ENCODE measurements at places on chromosomes 5 and 9.

DNA sequence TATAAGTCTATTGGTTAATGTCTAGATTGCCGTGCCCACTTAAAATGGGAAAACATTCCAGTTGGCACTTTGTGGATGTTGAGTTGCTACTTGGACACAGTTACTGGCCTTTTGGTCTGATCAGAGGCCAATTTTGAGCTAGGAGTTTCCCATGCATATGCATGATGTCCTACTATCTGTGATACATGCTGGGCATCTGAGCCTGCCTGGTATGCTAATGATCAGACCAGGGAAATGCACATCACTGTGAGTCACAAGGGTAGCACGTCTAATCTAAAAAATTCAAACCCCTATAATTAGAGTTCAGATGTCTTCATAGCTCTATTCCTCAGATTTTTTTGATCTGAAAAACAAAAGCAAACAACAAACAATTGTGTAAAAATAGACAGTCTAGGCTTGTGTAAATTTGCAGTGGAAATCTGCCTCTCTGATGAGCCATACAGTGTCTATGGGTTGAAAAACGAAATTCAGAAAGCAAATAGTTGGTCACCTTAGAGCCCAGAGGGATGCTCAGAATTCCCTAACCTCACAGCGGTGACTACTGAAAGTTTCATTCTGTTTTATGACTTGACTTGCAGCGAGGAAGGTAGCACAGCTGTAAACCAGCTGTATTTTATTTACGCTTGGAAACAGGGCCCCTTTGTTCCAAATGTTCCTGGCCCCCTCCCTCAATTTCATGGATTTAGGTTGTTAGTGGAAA, 37.3 kb downstream of the PALM2AKAP2 start:
- no peak for DNase-seq

GRCh38 chr5:124457901-124458300, 288.5 kb downstream of the ZNF608 start:
- DNase-seq, result no peak

DNA sequence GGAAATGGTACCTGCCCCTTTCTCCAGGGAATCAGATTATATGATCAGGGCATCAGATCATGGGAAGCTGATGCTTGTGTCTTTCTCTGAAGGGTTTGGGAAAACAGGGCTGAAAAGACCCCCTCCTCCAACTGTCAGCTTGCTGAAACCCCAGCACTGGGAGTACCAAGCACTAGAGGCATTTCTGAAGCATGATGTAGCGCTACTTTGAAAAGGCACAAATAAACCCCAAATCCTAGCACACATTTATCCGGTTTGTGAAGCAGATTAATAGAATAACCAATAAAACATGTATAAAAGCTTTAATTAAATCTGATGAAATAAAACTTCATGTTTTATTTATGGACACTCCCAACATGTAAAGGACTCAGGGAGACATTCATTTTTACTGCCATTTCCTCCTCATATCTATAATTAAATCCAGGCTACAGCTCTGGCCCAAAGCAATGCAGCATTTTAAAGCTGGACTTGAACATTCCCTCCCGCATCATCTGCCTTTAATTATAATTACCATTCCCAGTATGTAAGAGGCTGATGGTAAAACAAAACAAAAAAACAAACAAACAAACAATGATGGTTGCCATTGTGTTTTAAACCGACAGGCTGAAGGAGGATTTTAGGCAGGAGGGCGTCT, 298.2 kb upstream of the RFX3 start:
- DNase-seq, result no peak

DNA sequence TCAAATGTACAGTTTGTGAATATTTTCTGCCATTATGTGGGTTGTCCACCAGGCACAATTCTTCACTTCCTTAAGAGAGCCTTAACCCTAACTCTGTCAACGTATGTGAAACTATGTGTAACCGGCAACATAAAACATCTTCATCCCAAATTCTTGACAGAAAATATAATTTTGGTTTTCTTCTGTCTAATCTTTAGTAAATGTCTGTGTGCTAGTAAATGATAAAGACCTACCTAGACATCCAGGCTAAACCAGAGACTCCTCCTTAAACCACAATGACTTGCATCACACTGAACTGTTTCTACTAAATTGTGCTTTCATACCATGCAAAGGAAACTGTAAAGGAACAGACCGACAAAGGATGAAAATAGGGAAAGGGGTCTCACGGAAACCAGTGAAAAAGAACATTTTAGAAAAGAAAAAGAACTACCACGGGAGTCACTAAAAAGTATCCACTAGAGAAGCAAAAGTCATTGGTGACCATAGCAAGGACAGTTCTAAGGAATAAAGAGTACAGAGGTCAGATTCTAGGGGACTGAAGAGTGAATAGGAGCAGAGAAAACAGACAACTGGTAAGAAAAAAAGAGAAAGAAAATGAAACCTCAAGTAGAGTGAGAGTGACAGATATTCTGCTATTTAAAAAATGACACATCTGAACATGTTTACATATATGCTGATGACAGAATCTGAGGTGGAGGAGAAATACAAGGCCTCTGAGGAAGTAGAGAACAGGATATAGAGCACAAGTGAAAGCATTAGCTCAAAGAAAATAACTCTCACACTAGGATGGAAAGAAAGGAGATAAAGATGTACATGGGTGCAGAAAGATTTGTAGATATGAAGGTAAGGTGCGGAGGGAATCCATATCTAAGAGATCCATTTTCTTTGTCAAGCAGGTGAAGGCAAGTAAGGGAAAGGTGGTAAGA, 49.4 kb downstream of the FNIP1 start:
- no peak for DNase-seq

- DNase-seq, result no peak
Observed at GRCh38 chr9:73548201-73548600, 396.5 kb downstream of the ANXA1 start.

GRCh38 chr9:134983506-134984371, 66.0 kb upstream of the FCN1 start:
- DNase-seq, result no peak

DNA sequence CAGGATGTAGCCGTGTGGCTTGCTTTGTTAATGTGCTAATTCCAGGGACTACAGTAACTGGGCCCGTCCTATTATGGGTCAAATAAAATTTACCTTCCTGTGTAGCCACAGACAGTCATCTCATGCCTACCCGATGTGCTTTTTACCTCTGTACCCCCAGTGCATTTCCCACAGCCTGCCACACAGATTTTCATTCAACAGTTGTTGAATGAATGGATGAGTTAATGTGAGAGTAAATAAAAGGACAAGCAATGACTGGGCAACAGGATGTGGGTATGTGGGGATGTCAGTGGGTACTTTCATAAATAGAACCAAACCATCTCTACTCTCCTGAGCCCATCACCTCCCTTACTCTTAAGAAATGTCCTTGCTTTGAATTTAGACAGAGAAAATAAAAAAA, 441.2 kb upstream of the ZNF462 start:
- no peak for DNase-seq

DNA sequence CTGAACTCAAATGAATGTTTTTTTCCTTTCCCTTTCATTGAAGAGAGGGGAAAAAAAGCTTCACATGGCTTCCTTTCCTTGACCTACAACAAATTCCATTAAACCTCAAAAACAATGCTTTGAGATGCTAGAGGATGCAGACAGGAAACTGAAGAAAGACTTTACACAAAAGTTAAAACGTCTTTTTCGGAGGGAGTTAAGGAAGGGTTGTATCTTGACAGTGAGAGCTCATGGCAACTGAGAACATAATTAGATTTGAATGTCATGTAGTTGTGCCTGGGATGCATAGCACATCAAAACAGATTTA, 66.4 kb downstream of the EBF1 start:
- no peak for DNase-seq

DNA sequence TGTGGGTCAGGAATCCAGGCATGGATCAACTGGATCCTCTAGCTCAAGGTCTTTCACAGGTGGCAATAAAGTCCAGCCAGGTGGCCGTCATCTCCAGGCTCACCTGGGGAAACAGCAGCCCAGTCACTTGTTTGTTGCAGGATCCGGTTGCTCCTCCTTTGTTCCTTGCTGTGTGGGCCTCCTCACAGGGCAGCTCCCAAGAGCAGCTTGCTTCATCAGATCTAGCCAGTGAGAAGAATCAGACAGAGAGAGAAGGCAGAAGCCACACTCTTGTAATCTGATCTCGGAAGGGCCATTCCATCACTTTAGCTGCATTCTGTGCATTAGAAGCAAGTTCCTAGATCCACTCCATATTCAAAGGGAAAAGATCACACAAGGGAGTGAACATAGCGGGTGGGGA, 3.2 kb upstream of the HSD17B3 start:
- no peak for DNase-seq

DNA sequence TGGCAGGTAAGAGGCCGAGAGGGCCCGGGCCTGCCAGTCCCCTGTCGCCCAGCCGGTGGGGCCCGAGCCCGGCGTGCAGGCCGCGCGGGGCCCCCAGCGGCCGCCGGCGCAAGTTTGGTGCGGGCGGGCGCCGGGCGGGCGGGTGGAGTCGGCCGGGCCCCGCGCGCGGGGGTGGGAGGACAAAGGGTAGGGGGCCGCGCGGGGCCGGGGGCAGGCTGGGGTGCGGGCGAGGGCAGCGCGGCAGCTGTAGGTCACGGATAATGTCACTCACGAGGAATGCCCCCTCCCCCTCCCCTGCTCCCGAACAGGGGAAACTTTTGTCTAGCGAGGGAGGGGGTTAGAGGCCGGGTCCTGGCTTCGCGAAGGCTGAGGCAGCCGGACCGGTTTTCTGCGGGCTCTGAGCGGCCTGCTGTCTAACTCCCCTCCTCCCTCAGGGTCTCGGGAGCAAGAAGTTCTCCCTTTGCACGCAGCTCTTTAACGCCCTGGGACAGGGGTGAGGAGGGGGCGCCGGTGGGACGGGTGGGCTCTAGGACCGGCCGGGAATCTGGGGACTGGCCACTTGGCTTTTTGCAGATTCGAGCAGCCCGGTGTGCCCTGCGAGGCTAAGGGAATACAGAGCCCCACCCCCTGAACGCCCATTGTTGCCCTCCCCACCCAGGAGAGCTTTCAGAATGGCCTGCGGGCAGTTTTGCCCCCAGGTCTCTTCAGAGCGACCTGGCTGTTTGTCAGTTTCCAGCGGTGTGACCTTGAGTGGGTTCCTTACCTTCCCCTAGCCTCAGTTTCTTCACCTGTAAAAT, 21.3 kb upstream of the NDST1 start:
- DNase-seq, result peak; percentile 52

GRCh38 chr9:96173640-96174039, 128.3 kb downstream of the HSD17B3 start:
- no peak for DNase-seq

DNA sequence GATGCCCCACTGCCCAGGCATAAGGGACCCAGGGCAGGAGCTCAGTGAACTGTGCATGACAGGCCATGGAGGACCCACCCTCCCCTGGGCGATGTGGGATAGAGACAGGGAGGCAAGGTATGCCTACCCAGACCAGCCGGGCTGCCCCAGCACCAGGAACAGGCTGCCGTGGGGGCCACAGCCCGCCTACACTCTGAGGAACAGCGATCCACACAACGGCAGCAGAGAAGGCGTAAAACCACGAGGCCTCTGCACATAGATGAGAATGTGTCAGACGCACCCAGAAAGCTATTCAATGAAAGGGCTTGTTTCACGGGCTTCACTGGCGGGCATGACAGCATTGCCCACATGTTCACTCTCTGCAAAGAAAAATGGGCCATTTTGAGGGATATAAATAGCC, 49.5 kb downstream of the SEMA4D start:
- DNase-seq, result peak; percentile 55

DNA sequence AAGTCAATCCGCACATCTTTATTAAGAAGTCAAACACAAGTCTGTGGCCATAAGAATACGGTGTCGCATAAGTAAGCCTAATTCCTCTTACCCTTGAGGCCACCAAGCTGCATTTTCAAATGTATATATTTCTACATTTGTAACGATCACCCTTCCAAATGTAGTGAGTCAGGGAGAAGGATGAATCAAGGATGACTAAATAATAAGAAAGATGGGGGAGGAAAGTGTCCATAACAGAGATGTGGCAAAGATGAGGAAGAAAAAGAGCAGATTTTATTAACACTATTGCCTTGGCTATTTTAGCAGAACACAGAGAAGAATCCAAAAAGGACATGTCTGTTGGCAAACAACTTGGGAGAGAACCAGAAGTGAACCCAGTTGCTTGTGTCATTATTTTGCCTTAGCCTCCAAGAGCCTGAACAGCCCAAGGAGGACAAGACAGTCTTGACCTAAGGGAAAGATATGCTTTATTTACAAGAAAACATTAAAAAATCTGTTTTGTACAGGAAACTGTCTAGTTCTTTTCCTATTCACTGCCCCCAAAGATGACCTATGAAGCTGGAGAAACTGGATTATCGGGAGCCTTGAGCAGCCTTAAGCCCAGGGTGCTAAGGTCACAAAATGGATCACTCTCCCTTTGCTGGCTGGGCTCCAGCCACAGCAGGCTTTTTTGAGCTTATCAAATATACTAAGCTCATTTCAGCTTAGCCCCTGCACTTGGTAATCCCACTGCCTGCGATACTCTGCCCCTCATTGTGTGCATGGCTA, 101.5 kb downstream of the PLCXD3 start:
- no peak for DNase-seq

DNA sequence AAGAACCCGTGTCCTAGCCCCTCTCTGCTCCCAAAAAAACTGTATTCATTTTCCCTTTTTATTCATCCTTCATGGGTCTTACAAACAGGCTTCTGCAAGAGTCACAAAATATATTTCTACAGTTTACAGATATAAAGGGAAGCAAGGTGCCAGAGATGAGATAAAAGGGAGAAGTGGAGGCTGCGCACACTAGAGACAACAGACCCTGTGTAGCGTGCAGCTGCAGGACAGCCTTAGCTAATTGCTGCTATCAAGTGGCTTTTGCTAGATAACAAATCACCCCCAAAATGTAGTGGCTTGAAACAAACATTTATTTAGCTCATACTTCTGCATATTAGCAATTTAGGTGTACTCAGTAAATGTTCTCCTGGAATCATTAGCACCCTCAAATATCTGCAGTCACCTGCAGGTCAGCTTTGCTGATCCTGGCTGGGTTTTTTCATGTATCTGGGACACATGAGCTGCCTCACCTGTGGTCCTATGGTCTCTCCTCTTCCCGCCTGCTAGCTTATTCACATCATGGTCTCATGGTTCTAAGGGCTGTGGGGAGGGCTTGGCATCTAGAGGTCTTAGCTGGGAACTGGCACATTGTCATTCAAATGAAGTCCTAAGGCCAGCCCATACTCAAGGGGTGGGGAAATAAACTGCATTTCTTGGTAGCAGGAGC, 29.4 kb downstream of the ARHGEF37 start:
- no peak for DNase-seq

GRCh38 chr5:9851458-9851857, 221.3 kb upstream of the TAS2R1 start:
- DNase-seq, result no peak

DNA sequence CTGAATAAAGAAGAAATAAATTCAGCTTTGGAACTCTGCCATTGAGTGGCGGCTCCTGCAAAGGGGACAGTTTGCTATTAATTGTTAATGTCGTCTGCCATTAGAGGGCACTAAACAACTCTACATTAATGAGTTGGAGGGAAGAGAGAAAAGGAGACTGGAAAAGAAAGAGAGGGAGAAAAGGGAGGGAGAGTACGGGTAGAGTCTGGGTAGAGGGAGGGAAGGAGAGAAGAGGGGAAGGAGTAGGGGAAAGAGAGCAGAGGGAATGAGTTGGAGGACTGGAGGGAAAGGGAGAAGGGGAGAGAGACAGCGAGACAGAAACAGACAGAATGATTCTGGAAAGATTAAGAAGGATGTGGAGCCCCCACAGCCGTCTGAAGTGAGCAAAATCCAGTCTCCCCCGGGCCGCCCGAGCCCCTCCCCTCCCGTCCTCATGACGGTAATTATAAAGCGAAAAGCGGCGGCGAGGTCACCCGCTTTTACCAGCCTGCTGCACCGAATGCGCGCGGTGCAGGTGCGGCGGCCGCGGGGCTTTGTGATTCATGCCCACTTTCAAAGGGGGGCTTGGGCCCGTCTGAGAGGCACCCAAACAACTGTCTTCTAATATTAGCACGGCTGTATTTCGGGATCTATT, 1.9 kb upstream of the FST start:
- peak; percentile 5 for DNase-seq

All from CD4-positive, alpha-beta T cell treated with Interleukin-17A for 4 hours (primary cell).